ENCODE measurements at places on chromosomes 2 and 18.

- no peak for DNase-seq
Measured at GRCh38 chr2:17821535-17822444, 5.5 kb downstream of the MSGN1 start.

GRCh38 chr2:75361486-75361885 lies 162.2 kb upstream of the TACR1 start:
- no peak for DNase-seq

- no peak for DNase-seq
Measured at GRCh38 chr2:88857274-88857741, 165.8 kb downstream of the RPIA start.

- DNase-seq = no peak
Measured at GRCh38 chr2:48148841-48149430, 242.6 kb upstream of the FBXO11 start.

- no peak for DNase-seq
Measured at GRCh38 chr18:79585395-79586370, 93.9 kb upstream of the CTDP1 start.

GRCh38 chr2:6920743-6921064 lies 3.5 kb downstream of the RNF144A start:
- DNase-seq = no peak

- no peak for DNase-seq
Measured at GRCh38 chr2:223647258-223647952, 45.2 kb upstream of the SCG2 start.

- DNase-seq = no peak
Measured at GRCh38 chr2:239386001-239386670, 14.7 kb downstream of the HDAC4 start.

DNA sequence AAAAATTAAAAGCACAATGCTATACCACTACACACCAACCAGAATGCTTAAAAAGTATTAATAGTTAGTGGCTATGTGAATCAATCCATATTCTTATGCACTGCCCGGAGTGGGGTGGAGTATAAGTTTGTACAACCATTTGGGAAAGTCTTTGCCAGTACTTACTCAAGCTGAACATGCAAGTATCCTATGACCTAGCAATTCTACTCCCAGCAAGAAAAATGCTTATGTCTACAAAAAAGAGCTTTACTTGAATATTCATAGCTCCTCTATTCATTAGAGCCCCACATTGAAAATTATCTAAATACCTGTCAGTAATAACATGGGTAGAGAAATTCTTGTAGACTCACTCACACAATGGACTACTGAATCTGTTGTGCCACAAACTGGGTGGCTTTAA lies 21.4 kb upstream of the CNOT11 start:
- no peak for DNase-seq

GRCh38 chr2:212777020-212777491 lies 238.5 kb upstream of the ERBB4 start:
- DNase-seq = peak; percentile 32

DNA sequence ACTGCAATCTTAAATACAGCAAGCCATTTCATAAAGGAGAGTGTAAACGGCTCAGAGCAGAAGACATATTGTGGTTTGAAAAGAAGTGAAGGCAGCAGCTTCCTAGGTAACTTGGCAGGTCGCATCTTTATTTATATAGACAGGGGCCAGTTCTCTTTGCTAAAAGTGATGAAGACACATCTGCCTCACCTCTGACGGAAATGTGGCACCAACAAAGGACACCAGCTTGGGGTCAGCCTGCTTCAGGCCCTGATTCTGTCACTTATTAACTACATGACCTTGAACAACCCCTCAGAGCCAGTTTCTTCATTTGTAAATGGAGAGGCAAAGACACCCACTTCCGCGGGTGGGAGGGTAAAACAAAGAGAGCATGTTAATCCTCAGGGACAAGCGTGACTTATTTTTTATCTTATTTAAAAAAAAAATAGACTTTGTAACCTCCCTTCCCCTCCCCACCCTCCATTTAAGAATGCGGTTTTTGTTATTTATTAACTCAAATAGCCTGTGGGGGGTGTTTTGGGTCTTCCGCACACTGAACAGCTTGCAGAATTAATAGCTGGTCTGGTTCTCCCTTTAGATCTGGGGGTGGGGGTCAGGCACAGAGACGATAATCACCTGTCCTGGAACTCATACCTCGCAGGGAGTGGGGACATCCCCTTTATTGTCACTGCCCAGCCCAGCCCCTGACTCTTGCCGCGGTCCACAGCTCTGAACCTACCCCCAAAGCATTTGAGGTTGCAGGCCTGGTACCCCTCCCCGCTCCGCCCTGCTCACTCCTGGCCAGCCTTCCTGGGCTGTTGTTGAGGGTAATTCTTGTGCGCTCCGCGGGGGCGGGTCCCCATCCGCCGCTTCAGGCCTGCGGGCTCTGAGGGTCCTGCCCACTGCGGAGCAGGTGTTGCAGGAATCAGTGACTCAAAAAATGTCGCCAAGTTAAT lies 64.2 kb upstream of the TMEM17 start:
- DNase-seq = no peak

DNA sequence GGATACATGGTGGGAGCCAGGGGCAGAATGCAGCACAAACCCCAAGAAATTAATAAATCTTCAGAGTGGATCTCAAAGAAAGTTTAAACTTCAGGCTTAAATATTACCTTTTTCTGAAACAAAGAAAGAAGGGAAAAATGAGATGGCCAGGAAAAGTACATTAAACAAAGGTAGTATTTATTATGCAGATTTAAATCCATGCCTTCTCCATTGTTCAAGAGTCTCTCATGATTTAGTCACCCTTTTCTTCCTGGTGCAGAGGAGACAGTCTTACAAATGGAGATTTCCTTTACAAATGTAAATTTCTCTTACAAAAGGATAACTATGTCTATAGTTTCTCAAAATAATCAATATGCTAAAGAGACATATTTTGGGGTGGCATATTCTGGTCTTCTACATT lies 33.4 kb upstream of the PPM1B start:
- no peak for DNase-seq

- no peak for DNase-seq
Measured at GRCh38 chr2:71811726-71812125, 335.9 kb downstream of the CYP26B1 start.

DNA sequence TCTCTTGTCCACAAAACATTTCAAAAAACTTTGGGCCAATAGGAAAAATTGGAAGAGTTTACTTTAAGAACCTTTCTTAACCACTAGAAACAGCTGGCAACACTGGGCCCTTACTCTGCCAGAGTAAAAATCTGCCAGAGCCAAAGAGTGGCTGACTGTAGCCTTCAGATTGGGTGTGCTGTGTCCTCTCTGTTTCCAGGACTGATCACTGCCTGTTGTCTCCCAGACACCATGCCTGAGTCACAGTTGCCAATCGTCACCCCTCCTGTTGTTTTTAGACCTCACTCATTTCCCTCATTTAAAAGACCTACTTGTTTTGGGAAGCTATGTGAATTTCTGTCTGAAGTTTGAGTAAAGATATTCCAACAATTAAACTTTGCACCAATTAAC lies 159.1 kb downstream of the PPP1R1C start:
- no peak for DNase-seq

DNA sequence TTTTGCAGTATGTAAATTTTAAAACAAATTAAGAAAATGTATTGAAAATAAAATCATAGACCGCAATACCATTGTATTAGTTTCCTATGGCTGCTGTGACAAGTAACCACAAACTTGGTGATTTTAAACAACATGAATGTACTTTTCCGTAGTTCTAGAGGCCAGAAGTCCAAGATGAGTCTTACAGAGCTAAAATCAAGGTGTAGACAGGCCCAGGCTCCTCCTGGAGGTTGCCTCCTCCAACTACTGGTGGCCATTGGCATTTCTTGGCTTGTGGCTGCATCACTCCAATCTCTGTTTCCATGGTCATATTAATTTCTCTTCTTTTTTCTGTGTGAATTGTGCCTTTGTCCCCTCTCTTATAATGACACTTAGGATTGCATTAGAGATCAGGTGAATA lies 59.2 kb upstream of the ETAA1 start:
- no peak for DNase-seq

GRCh38 chr18:78980777-78981380 lies 1.3 kb downstream of the SALL3 start:
- no peak for DNase-seq

DNA sequence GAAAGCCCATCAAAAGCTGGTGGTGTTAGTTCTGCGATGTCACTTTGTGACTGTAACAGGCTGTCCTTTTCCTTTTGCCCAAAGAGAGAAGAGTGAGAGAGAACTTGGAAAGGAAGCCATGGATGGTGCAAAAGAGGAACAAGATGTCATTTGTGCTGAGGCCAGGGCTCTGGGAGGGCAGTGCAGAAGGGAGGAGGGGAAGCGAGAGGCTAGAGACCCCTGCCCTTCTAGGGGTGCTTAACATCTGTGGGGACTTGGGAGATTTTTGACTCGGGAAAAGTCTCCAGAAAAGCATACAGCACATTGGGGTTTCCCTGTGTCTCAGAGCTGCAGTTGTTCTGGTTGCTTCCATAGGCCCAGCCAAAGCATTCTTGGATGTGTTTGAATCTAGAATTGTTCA lies 49.6 kb downstream of the ZBTB7C start:
- no peak for DNase-seq

- no peak for DNase-seq
Measured at GRCh38 chr2:191312163-191312562, 67.0 kb downstream of the MYO1B start.

DNA sequence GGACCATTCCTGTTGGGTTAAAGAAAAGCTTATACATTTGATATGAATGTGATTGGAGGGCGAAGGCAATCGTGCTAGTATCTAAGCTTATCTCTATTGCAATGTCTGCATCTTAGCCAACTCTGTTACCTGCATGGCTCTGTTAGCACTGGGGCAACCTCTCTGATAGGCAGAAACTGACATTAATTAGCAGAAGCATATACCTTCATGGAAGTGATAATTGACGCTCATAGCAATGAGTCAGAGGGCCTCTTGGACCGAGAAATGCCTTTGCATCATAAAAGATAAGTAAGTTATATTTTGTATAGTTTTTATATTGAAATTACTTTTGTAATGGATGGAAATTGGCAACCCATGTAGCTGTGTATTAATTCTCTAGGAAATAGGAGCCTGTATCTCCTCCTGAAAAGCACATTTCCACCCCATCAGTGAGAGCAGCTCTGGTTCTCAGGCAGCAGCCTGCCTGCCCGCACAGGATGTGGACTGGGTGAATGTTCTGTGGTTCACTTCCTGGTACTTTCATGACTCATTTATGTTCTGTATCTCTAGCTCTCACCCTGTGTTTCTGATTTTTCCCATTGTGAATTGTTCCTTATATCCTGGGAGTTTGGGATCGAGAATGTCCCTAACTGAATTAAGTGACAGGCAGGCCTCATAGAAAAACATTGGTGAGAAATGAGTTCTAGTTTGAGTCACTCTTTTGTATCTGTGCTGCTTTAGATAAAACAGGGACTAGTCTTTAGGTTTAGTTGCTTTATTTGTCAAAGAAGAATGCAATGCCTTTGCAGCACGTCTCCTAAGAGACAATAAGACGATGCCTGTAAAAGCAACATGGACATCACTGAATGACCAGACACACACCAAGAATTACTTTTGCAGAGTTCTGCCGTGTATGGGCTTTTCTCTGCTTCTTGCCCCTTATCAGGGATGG lies 344.9 kb downstream of the DCDC2C start:
- DNase-seq = no peak

GRCh38 chr2:163407296-163407695 lies 328.5 kb downstream of the FIGN start:
- DNase-seq = no peak

DNA sequence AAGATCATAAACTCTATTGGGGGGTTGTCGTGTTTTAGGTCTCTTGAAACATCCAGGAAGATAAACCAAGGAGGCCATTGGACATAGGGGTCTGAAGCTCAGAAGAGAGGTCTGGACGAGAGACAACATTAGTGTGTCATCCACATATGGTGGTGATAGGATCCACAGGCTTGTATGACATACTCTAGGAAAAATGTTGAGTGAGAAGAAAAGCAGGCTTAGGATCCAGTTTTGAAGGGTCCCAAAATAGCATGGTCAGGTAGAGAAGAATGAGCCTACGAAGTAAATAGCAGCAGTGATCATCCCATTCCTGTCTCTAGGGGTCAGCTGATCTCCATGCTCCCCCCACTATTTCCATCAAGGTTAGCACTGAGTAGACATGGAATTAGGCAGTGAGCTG lies 166.8 kb downstream of the ANKRD30B start:
- no peak for DNase-seq

GRCh38 chr2:46798998-46799698 lies 116.5 kb downstream of the MCFD2 start:
- DNase-seq = no peak

DNA sequence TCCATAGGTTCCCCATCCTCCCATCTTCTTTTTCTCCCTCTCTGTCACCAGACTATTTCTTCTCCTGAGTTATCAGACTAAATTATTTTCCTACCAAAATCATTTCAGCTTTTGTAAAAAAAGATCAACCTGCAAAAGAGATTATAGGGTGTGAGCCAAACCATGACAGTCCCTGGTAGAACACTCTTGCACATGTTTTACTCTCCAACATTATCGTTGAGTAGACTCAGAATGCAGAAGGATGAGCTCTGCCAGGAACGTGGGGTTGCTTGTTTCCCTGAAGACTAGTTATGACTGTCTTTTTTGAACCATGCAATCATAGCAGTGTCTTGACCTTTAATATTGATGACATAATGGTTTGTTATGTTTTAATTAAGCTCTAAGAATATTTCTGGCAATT lies 360.1 kb upstream of the VWC2L start:
- DNase-seq = no peak

GRCh38 chr18:24019641-24020331 lies 5.2 kb downstream of the TTC39C start:
- DNase-seq = no peak

DNA sequence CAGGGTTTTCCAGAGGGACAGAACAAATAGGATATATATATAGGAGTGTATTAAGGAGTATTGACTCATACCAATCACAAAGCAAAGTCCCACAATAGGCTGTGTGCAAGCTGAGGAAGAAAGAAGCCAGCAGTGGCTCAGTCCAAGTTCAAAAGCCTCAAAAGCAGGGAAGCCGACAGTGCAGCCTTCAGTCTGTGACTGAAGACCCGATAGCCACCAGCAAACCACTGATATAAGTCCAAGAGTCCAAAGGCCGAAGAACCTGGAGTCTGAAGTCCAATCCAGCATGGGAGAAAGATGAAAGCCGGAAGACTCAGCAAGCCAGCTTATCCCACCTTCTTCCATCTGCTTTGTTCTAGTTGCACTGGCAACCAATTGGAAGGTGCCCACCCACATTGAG lies 39.0 kb upstream of the GPD2 start:
- no peak for DNase-seq

DNA sequence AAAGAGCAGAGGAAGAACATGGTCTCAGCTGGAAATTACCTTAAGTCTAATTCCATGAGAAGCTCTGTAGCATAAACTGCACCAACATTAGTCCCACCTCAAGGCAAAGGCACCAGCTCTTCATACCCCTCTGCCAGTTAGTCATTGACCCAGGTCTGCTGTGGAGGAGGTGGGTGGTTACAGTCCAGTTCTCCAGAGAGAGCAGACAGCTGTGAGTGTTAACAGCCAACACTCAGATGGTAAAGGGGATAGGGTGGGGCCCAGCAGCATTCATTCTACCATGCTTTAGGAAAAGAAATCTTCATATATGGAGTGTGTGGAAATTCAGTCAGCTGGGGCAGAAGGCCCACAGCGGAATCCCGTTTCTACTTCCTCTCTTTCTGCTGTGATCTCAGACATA lies 159.7 kb upstream of the FBXO11 start:
- DNase-seq = no peak

All from NCI-H460 (cell line).